ENCODE measurements at places on chromosomes 7 and 10.

DNA sequence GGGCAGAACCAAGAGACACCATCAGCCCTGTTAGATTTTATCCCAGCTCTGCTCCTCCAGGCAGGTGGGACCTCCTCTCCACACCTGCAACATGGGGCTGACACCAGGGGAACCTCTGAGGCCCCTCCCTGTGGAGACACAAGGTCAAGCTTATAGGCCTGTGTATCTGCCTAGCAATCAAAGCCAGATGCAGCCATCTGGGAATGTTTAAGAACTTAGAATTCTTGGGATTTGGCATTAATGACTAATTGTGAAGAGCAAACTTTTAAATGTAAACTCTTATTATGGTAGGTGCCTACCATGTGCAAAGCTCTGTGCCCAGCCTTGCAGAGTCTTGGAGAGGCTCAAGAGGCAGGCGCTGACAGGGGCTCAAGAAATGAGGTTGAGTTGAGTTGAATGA, 52.1 kb downstream of the TBATA start:
- DNase-seq: no peak

DNA sequence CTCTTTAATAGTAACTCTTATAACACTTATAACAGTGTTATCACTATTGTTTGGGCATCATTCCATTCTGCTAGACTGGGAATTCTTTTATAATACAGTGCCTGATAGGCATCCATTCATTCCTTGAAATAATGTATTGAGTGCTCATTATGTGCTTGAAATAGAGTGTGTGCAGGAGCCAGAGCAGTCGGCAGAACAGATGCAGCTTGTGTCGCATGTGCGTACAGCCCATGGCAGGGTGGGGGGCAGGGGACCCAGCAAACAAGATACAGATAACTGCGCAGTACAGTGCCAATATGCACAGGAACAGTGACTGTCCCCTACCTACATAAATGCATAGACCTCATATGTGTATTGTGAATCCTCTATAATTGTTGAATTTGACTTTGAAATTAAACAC, 99.3 kb downstream of the KAT6B start:
- no peak for DNase-seq

GRCh38 chr7:6271694-6272440, 557 bp downstream of the CYTH3 start:
- no peak for DNase-seq

GRCh38 chr7:151083071-151083823, at the start of gene TMUB1:
TSS of gene TMUB1 (minus strand) at chr7:151083493. CDS start at chr7:151082563, 930 bp downstream.
- no peak for DNase-seq

DNA sequence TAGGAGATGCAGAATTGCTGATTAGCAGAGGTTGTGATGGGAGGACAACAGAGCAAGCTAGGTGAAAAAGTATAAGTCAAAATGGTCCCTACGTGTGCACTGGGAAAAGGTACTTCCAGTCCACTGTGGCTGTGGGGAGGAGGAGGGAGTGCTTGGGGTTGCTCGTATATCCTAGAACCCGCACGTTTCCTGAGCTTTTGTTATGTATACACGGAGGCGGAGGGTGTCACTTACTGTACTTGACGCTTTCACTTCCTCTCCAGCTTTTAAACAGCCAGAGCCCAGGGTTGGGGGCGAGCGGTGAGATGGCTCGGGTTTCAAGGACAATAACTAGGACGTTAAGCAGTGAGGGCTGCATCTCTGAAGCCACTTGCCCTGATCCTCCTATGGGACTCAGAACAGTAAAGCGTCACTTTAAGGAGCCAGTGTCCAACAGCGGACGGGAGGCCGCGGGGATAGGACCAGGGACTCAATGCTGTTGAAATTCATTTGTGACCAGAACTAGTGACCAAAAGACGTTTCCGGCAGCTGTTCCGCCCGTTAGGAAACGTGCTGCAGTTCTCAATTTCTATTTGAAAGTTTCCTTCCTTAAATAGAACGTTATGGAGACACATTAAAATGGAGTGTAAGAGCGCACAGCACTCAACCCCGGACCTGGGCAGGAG, 985 bp upstream of the ETV1 start:
- DNase-seq: peak; percentile 80

- DNase-seq: peak; percentile 61
These were observed 23.0 kb downstream of the GHRHR start for GRCh38 chr7:30986738-30987137.

DNA sequence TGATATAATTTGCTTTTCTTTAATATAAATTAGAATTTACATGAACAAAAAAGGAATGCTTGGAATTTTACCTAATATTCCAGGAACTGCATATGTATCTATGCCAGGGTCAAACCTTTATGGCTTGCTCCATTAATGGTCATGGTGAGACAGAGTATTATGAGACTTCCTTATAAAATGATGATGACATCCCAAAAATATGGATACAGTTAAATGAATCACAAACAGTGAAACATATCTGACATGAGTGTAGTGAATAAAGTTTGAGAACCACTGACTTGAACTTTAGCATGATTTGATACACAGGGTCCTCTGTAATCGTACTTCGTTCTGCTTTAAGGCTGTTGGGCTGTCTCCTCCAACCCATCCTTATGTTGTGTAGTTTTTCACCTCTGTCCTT, 51.8 kb downstream of the MARCHF5 start:
- DNase-seq: no peak

GRCh38 chr7:106285855-106286492, 1.2 kb upstream of the NAMPT start:
- DNase-seq: no peak

- no peak for DNase-seq
These were observed 284.6 kb downstream of the KLF6 start for GRCh38 chr10:3500408-3500856.

- DNase-seq: no peak
These were observed 320.0 kb upstream of the ETV1 start for GRCh38 chr7:14309432-14309831.

- DNase-seq: no peak
These were observed 224.7 kb upstream of the ADARB2 start for GRCh38 chr10:1961989-1962388.

All from H1 (cell line).